ENCODE measurements at places on chromosomes 12 and 14.

DNA sequence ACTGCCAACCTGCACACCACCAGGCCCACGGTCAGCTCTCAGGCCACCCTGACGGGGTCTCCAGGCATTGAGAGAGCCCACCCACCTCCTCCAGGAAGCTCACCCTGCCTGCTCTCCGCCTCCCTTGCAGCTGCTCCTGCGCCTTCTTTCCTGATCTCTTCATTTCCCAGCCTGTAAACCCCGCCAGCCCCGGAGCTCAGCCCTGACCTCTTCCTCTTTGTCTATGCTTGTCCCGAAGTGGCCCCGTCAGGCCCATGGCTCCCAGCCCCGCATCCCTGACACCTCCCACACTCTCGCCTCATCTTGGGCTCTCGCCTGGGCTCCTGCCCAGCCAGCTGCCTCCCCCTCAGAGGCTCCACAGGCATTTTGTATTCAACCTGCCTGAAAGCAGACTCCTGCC is 139.3 kb downstream of the CALM1 start:
- no peak for DNase-seq

DNA sequence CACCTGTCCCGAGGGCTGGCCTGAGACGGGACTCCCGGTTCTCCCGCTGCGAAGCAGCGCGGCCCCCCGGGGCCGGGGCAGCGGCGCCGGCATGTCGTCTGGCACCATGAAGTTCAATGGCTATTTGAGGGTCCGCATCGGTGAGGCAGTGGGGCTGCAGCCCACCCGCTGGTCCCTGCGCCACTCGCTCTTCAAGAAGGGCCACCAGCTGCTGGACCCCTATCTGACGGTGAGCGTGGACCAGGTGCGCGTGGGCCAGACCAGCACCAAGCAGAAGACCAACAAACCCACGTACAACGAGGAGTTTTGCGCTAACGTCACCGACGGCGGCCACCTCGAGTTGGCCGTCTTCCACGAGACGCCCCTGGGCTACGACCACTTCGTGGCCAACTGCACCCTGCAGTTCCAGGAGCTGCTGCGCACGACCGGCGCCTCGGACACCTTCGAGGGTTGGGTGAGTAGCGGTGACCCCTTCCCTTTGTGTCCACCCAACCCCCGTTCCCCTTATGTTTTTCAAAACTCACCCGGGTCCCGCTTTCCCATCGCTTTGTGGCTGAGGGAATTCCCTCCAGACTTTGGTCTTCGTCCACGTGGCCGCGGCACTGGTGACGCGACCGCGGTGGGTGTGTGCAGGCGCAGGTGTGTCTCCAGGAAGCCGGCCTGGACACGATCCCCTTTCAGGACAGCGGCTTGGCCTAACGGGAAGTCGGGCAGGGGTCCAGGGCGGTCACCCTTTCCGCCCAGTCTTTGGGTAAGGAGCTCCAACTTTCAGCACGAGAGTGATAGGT is 826 bp downstream of the PRKCH start:
- no peak for DNase-seq

- no peak for DNase-seq
Observed at GRCh38 chr12:53058674-53059433, 9.0 kb downstream of the TNS2 start.

GRCh38 chr12:75964150-75964549 is 67.4 kb downstream of the PHLDA1 start:
- DNase-seq: no peak

GRCh38 chr14:51732494-51733112 is 80.9 kb downstream of the FRMD6 start:
- no peak for DNase-seq

All from A673 (cell line).